ENCODE measurements at places on chromosomes 5 and 9. TPM values are rescaled to one million over a fixed set of nuclear protein-coding genes. Genes with fewer than 3 reads are reported as not detected.

Gene IGFBPL1
- total RNA-seq, result not detected

DNA sequence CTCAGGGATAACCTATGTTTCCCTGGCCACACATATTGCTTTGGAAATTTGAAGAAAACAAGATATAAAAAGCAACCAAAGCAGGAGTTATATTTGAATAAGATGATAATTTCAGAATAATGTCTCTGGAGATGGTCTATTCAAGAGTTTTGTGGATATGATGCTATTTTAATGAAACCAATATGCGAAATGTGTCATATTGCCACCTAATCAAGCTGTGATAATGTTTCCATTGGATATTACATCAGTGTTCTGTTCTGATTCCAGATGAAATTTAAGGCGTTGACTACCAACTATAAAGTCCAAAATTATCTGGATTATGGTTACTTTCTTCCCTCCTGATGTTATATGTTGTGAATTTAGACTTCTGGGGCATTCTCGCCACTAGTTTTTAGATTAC is 27.6 kb upstream of the NUDT12 start:
- no peak for DNase-seq

GRCh38 chr9:2053883-2054845 is 39.0 kb downstream of the SMARCA2 start:
- peak; percentile 60 for DNase-seq

GRCh38 chr5:170571875-170572852 is 68.3 kb downstream of the KCNIP1 start:
- DNase-seq, result no peak

Gene GLRA1
- not detected for total RNA-seq

Gene KCNMB1
- total RNA-seq, result not detected

- DNase-seq, result no peak
Observed at GRCh38 chr5:84403773-84404172, 19.1 kb upstream of the EDIL3 start.

DNA sequence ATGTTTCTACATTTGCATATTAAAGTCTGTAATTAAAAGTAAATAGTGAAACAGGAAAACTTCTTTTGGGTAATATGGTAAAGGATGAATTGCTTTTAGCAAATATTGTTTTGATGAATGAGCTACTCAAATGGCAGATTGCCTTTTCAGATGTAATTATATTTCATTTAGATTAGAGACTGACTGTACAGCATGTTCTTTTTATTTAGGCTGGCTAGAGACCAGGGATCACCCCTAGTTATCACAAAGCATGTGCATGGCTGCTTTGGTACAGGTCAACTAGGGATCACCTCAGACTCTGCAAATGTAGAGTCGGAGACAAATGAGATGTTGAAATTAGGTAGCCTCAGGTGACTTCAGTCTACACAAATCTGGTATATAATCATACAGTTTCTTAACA is 214.9 kb upstream of the SEMA6A start:
- DNase-seq, result no peak

GRCh38 chr5:151383011-151383410 is 35.7 kb upstream of the SLC36A2 start:
- no peak for DNase-seq

GRCh38 chr5:167512111-167512510 is 779.3 kb upstream of the WWC1 start:
- DNase-seq, result no peak

DNA sequence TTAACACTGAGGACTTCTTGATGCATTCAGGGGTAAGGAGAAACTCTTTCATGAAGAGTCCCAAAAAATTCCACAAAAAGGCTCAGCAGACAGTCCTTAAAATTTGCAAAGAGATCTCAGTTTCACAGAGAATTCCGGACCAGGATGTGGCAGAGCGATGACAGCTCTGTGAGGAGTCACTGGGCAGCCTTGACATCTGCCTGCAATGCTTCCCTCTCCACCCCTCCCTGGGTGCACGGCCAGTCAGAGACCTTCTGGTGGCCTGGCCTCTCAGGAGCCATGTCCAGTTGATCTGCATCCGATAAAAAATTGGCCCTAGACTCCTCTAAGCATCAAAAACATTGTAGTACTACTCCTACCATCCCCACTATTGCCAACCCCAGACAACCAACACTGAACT is 76.8 kb downstream of the MACROH2A1 start:
- DNase-seq, result no peak

Gene SWI5
- total RNA-seq, result 4.3 TPM

Gene EGFL7
- not detected for total RNA-seq

DNA sequence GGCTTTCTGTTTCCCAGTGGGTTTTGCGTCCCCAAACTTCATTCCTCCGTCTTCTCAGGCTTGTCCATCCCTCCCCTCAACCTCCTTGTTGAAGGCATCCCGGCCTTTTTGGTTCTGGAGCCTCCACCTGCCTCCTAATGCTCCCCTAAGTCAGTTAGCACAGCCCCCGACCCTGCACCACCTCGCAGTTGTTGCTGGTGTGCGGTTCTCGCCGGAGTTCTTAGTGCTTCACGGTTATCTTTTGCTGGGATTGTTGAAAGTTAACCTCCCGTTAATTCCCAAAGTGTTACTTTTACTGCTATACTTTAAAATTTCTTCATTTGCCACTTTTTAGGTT is 447 bp downstream of the UBLCP1 start:
- no peak for DNase-seq

DNA sequence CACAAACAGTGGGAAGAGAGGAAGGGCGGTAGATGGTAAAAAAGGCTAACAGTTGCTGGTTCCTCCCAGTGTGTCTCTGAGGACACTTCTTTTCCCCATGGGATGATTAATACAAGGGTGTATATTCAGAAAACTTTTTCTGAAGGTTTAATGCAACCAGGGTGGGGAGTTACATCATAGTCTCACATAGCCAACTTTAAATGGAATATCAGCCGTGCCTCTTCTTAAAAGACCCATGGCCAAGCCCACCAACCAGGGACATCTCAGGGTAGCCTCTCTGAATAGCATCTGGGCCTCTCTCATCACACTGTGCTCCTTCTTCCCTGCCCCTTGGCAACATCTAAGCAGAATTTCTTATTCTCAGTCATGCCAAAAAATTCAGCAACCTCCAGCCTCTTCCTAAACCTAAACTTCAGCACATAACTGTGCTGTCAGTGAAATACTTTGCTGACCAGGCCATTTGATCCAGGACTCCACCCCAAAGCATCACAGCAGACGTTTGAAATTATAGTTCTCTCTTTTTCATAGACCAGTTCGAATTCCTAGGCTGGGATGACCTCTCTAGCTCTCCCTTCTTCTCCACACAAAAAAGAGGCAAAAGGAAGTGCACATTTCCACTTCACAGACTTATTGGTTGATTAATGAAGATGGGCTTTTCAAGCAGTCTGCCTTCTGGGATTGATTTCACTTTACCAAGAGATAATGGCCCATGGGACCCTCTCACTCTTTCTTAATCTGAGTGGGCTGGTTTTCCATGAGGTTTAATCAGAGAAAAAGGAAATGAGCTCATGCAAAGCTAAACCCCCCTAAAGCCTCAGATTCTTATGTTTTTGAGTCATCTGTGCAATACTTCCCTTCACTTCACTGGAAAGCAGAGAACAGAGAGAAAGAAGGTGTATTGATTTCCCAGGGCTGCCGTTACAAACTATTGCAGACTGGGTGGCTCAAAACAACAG is 85.1 kb upstream of the RAI14 start:
- no peak for DNase-seq

DNA sequence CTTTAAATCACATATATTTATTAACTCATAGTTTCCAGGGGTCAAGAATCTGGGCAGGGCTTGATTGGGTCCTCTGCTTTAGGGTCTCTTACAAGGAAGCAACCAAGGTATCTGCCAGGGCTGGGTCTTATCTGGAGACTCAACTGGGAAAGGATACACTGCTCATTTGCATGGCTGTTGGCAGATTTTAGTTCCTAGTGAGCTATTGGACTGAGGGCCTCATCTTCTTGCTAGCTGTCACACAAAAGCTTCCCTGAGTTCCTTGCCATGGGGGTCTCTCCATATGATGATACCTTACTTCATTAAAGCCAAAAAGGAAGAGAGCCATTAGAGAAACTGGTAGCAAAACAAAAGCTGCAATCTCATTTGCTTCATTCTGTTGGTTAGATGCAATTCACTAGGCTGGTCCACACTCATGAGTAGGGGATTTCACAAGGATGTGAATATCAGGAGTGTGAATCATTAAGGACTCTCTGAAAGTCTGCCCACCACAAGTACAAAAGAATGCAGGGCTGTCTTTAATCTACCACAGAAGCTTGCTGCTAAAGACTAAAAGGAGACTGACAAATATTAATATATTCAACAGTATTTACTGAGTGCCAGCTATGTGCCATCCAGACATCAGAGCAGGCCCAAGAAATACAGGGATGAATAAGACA is 42.0 kb upstream of the TIMD4 start:
- DNase-seq, result no peak

Gene FLT4
- total RNA-seq, result 13.3 TPM

DNA sequence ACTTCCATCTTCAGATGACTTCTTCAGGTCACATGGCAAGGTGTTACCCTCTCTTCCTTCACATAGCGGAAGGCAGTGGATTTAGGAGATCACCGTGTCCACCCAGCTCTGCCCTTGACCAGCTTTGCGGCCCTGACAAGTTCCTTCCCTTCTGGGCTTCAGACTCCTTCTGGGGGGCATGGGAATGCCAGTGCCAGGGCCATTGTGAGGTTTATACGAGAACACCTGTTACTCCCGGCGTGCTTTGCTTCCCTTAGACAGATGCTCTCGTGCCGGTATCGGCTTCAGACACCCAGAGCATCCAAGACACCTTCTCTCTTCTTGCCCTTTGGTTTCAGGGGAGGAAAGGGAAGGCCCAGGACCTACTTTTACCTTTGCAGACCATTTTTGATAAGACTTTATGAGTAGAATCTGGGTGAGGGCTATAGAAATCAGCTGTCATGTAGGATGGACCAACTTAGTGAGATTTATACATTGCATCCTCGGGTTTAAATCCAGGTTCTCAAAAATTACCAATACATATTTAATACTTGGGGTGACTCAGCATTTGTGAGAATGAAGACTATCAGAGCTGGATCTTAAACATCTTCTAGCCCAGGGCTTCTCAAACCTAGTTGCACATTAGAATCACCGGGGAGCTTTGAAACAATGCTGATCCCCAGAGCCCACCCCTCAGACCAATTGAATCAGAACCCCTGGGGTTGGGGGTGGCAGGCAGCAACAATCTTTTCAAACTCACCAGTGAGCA is 138.2 kb downstream of the MVB12B start:
- DNase-seq, result no peak

GRCh38 chr9:89879276-89879675 is 274.5 kb downstream of the GADD45G start:
- no peak for DNase-seq

Gene CCL27
- not detected for total RNA-seq

DNA sequence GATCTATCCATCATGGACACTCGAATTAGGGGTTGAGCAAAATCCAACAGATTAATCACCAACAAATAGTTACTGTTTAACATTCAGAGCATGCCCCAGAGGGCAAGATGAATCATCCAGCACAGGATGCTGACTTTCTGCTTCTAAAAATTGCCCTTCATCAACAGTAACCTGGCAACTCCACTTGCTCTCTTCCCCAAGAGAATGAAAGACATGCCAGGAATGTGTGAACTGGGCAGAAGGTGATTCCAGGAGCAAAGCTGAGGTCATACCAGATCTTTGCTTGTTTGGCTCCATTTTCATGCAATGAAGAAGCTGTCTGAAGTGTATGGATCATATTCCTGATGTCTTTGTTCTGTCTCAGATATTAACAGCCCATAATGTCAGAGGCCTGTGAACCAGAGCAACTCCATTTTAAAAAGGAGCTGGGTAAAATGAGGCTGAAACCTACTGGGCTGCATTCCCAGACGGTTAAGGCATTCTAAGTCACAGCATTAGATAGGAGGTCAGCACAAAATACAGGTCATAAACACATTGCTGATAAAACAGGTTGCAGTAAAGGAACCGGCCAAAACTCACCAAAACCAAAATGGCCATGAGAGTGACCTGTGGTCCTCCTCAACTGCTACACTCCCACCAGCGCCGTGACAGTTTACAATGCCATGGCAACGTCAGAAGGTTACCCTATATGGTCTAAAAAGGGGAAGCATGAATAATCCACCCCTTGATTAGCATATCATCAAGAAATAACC is 2.5 kb upstream of the ZNF367 start:
- peak; percentile 42 for DNase-seq

Gene IL3
- not detected for total RNA-seq

GRCh38 chr9:9631284-9631683 is 981.5 kb downstream of the PTPRD start:
- DNase-seq, result no peak

GRCh38 chr9:80931163-80931562 is 758.2 kb downstream of the TLE1 start:
- DNase-seq, result no peak

GRCh38 chr9:130150779-130151382 is 21.3 kb upstream of the NCS1 start:
- DNase-seq, result no peak

- no peak for DNase-seq
Observed at GRCh38 chr5:8981496-8981895, 564.4 kb downstream of the SEMA5A start.

- no peak for DNase-seq
Observed at GRCh38 chr5:120872297-120872696, 408.2 kb downstream of the PRR16 start.

GRCh38 chr5:118678746-118679145 is 309.6 kb downstream of the DTWD2 start:
- no peak for DNase-seq

GRCh38 chr5:100623719-100624118 is 88.5 kb downstream of the FAM174A start:
- no peak for DNase-seq

Gene SHOC1
- not detected for total RNA-seq

DNA sequence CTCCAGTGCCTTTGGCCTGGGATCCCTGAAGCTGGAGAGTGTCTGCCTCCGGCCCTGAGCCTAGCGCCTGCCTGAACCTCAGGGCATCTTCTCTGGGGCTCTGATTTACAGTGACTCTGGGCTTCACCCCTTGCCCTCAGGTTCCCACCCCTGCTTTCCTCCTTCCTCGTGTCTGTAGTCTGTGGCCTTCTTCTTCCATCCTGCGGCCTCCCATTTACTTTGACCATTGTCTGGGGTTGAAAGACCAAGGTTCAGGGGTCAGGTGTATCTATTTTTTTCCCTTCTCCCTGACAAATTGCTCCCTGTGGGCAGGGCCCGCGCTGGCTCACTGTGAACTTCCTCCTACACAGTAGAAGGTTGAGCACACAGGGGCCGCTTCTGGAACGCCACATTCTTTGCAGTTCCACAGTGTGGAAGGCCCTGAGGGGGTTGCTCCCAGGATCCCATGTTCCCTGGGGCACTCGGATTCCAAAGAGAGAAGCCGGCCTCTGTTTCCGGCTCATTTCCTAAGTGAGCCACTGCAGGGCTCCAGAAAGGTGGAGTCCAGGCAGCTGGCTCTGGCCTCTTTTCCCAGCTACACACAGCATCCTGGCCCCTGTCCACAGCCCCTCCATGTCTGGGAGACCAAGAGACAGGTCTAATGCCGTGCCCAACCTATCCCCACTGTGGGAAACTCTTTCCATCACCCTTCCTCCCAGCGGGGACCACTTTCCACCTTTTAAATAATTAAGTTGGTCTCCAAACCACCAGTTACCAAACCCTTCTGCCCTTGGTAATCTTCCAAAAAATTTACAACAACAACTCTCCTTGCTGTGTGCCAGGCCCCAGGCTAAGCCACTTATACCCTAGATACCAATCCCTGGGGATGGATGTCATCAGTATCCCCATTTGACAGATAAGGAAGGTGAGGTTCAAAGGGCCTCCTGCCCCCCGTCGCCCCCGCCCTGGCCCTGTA is 140.3 kb upstream of the IER5L start:
- no peak for DNase-seq
